T-helper 1 cell (primary cell): ENCODE measurements at places on chromosomes 4 and X.

GRCh38 chr4:138095378-138095777 lies 146.8 kb downstream of the SLC7A11 start:
- no peak for DNase-seq

DNA sequence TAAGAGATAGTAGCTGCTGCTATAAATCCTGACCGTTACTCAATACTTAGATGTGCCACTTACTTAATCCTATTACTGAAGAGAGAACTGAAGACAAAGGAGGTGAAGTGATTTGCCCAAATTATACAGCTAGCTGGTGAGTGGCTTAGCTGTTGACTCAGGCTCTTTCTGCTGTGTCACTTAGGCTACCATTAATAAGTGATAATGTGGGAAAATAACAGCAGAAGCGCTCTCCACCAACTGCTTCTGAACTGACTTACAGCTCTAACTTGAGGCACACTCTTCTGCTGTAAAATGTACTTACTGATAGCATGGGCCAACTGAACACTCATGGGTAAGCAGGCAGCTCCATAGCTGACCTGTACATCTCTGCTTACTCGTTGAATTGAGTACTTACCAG lies 7.5 kb upstream of the KLHL5 start:
- DNase-seq = no peak

GRCh38 chrX:153635788-153636668 lies 11.0 kb upstream of the DUSP9 start:
- no peak for DNase-seq

DNA sequence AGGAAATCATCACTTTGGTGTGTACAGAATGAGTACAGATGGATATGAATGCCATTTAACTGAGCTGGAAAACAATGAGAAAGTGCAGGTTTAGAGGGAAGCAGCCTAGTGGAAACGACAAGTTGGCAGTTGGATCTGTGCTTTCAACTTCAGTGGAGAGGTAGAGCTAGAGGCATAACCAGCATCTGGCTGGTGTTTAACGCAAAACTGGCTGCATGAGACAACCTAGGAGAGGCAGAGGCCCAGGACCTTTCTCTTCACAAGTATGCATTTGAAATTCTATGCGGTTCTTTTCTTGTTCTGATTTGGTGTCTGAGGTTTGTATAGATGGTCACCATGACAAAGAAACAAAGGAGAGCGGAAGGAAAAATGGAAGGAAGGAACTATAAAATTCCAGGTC lies 63.1 kb downstream of the ANXA5 start:
- DNase-seq = no peak

GRCh38 chr4:66023061-66023460 lies 352.8 kb upstream of the EPHA5 start:
- no peak for DNase-seq

GRCh38 chr4:109671350-109671749 lies 31.9 kb downstream of the CASP6 start:
- DNase-seq = no peak

DNA sequence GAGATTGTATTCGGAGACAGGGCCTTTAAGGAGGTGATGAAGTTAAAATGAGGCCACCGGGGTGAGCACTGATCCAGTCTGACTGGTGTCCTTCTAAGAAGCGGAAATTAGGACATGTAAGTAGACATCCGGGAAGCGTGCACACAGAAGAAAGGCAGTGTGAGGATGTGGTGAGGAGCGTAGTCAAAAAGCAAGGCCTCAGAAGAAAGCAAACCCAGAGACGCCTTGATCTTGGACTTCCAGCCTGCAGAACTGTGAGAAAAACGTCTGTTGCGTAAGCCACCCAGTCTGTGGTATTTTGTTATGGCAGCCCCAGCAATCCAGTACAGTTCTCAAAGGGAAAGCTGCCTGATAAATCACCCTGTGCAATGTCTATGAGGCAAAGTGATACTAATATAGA lies 153.5 kb downstream of the KCNIP4 start:
- DNase-seq = peak; percentile 62

GRCh38 chr4:26108054-26108453 lies 194.0 kb downstream of the SMIM20 start:
- no peak for DNase-seq

DNA sequence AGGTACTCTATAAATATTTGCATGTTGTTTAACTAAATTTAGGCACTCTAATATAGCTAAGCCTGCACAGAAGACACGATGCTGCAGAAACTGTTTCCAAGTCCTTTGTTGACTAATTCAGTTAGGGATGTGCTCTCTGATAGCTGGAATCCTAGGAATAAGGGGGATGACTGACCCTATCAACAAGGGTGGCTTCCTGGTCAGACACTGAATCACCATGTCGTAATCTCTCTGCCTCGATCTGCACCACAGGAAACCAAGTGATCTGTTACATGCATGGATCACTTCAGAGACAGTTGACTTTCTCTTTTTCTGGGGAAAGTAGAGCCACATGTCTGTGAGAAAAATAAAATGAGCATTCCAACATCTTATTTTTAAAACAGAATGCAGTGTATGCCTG lies 169.1 kb downstream of the GUCY2F start:
- DNase-seq = no peak

DNA sequence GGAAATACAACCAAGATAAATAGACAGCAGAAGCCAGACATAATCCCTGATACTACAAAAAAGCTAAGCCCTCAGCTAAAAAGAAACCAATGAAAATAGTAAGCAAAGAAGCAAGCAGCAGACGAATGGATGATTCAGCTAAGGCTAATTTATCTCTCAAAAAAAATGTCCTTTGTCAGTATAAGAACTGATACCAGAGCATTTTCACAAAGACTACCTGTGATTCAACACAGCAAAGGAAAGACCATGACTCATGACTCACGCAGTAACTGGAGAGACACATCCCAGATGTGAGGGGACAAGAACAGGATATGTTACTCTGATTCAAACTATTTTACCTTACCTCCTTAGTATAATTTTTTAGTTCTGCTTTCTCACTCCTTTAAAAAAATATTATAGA lies 22.7 kb upstream of the TMPRSS11F start:
- DNase-seq = no peak

DNA sequence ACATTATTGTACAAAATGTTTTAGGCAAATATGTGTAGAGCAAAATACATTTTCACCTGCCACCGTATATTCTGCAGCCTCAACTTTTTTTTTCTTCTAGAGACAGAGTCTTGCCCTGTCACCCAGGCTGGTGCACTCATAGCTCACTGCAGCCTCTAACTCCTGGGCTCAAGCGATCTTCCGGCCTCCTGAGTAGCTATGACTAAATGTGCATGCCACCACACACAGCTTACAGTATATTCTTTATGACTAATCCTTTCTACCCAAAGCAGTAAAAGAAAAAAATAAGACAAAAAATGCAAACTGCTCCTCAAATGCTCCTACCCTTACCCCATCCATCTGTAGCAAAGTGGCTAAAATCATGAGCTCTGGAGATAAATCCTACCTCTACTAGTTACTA lies 426.3 kb downstream of the KCNIP4 start:
- DNase-seq = no peak

DNA sequence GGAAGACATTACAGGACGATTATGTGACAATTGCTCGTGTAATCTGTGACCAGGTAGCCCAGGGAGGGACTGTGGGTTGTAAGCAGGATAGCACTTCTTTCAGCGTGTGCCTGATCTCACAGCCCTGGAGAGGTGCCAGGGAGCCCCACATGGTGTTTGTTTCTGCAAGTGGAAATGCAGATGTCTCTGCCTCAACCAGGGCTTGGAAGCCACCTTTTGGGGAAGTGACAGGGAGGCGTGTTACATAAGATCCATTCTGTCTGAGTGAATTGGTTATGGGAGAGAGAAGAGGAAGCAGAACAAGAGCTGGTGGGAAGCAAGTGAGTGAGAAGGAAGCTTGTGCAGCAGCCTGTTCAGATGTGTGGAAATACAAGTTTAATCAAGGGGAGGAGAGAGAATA lies 104.5 kb upstream of the GATB start:
- no peak for DNase-seq

GRCh38 chrX:108573136-108573535 lies 133.5 kb downstream of the COL4A5 start:
- DNase-seq = no peak
